Activated B cell treated with CpG ODN at 0.5 μM for 24 hours (primary cell): ENCODE measurements at places on chromosomes 6 and 20. TPM values are rescaled to one million over a fixed set of nuclear protein-coding genes. Genes with fewer than 3 reads are reported as not detected.

Gene ETV7
- total RNA-seq: 0.24 and 0.51 TPM in 2 replicates

- DNase-seq: no peak
Measured at GRCh38 chr6:16706911-16707783, 54.1 kb downstream of the ATXN1 start.

DNA sequence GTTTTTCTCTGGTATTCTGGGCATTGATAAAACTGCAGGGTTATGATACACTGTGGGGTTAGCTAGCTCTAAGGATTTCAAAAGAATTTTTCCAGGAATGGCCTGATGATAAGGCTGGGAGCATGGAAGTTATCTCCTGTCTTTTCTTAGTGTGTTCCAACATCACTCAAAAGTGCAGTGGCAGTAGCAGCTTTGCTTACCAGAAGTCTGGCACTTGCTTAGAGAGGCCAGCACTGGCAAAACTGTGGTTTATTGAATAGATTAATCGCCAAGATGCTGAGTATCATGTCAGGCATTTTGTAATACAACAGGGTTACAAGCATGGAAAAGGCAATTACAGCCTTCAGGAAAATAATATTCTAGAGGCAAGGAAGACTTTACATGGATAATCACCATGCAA, 719.5 kb upstream of the GJE1 start:
- DNase-seq: no peak

Gene LRFN2
- total RNA-seq: not detected in 2 replicates

DNA sequence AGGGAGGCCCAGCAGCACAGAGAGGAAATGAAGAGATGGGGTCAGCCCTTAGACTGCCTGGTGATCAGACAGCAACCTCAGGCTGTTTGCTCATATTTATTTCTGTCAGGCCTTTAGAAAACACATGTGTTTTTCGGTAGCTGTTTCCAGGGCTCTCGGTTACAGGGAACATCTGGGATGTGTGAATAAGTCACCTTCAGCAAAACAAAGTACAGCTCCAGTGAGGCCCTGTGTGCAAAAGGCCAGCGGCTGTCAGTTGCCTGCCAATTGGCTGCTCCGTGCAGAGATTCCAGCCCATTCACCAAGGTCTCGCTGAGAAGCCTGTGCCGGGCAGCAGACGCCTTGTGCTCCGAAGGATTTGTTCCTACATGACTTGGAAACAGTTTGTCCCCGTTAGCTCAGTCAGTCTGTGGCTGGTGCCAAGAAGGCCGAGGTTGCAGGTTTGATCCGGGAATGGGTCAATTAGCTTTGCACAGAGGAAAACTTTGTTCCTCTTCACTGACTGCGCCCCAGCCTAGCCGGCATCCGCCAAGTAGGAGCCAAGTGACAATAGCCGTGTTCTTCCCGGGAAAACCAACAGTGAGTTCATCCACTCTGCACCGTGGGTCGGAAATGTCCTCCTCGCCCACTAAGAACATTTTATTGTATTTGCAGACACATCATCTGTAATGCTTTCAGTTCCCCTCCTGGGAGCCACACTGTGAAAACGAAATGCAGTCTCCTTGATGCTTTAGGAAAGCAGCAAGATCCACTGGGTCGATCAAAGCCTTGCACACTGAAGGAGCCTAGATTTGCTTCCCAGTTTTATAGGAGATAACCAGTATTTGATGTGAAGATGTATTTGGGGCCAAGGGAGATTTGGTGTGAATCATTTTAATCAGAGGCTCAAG, 315.4 kb upstream of the CDYL start:
- DNase-seq: no peak

DNA sequence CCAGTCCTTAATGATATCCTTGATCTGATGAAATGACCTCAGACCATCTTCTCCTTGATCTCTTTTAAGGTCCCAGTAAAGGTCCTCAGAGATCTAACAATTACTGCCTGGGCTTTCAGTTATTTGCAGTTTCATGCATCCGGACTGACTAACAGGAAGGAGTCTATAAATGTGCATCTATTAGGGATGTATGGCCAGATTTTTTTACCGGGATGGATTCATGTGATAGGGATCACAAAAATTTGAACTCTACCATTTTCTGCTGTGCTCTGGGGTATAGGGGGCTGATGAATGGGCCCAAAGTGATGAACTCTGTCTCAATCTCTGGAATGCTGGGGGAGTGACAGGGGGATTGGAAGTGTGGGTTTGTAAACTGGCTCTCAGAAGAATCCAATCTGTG, 36.2 kb upstream of the SCUBE3 start:
- no peak for DNase-seq

Gene PLN
- total RNA-seq: not detected in 2 replicates

DNA sequence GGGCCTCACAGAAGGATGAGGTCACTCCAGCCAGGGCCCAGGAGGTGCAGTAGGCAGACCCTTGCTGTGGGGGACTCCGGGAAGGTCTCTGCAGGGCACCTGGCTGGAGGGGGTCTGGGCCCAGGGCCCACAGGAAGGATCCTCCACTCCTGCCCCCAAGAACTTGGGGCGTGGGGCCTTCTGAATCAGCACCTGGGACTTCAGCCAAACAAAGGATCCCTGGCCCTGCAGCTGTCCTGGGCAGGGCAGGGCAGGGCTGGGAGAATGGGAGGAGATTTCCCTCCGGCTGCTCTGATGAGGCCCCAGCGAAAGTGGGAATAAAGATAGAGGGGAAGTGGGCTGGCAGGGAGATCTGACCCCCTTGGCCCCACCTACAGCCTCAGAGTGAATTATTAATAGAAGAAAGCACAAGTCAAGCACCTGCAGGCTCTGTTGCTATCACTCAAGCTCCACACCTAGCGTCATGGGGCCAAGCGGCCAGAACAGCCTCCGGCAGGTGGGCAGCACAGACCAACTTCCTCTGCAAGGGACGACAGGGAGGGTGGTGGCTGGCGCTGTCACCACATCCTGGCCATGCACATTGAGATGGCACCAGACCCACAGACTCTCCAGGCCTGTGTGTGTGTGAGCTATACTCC, 61.6 kb upstream of the MRPS10 start:
- no peak for DNase-seq

DNA sequence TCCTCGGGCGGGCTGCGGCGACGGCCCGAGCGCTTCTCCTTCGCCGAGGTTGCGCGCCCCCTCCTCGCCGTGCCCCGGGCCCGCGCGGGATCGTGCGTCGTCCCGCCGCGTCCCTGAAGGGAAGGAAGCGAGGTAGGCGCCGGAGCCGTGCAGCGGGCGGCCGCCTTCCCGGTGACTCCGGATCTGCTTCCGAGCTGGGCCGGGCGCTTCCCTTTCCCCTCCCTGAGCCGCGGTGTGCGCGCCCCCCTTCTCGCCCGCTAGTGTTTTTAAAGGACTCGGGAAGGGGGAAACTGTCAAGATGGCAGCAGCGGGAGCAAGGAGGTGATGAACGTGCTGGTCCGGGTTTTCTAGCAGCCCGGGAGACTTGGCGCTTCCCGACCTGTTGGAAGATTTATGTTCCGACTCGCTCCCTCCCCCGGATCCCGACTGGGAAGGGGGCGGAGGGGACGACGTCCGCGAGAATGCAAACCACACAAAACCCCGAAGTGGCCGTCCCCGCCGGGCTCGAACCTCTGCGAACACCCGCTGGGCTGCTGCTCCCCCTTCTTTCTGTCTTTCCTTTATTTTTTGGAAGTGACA, 744 bp upstream of the FOXO3 start:
- DNase-seq: no peak

DNA sequence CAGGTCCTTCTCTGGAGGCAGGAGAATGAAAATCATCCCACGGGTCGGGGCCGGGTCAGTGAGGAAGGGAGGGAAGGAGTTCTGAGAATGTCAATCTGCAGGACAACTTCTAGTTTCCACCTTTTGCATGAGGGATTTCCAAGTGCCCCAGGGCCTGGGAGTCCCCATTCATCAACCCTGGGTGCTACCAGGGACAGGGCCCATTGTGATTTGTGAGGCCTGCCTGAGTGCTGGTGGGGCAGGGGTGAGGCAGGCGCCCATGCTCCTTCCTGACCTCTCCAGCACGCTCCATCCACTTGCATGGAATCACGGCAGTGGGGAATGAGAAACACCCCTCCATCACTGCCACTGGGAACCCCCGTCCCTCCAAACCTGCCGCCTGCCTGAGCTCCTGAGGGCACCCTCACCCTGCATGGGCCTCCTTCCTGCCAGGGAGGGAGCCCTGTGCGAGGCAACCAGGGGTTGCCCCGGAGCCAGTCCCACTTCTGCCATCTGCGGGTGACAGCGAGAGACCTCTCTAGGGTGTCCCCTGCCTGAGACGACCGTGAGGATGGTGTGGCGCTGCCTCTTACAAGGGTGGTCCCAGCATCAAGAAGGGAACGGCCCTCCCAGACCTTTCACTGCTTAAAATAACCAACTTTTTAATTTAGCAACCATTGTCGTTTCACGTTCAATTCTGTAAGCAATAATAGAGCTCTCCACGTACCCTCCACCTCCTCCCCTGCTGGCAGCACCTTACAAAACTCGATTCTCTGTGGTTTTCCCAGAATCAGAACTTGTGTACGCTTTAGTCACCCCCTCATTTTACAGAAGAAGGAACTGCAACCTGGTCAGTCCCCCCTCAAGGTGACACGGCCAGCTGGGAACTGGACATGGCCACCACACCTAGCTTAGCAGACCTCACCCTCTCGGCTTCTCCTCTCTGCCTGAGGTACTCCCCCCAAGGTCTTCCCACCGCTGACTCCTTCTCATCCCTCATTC, 28.6 kb downstream of the PMEPA1 start:
- DNase-seq: peak; percentile 59

- no peak for DNase-seq
Measured at GRCh38 chr20:62910217-62910766, 16.0 kb downstream of the DIDO1 start.

Gene FAM209B
- 1.4 and 1.5 TPM in 2 replicates for total RNA-seq

DNA sequence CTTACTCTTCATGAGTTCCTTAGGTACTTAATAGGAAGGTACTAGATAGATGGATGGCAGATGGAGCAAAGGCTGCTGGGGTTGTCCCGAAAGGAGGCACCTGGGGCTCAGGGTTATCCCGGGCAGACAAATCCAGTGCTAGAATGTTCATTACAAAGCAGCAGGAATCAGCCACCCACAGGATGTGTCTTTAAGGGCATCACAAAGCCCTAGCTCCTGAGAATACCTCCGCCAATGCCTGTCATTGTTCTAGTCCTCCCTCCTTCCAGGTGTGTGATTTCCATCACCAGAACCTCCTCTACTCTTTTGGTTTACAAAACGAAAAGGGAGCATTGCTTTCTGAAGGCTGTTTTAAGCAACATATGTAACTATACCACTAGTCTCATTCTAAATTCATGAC, 138.1 kb downstream of the KIF6 start:
- no peak for DNase-seq

- no peak for DNase-seq
Measured at GRCh38 chr20:49534255-49534712, 33.7 kb downstream of the PTGIS start.

DNA sequence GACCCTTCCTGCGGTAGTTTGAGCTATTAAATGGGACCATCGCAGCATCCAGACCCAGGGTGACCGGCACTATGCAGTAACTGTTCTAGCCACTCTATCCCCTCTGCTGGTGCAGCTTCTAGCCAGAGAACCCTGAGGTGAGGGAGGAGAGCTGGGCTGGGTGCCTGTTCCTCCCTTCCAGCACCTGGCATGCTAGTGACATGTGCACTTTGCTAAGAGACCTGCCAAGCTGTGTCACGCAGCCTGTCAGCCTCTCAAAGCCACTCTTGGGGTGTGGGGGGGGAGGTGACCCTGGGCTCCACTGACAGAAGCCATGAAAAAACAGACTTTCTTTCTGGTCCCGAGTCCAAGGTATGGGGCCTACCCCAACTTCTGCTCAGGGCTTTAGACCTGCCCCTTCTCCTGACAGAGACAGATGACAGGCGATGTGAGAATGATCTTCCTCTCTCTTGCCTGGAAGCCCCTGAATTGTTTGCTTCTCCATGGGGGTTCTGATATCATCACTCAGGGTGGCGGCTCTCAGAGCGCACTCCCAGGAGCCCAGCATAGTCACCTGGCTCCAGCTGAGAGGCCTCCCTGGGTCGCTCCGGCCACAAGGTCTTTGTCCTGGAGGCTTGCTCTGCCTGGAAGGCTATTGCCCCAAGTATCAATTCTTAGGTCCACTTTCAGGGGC, 47.2 kb upstream of the MLN start:
- DNase-seq: no peak

- DNase-seq: no peak
Measured at GRCh38 chr20:44851545-44851944, 34.0 kb upstream of the YWHAB start.

GRCh38 chr6:91813641-91814040, 1226.8 kb upstream of the MAP3K7 start:
- DNase-seq: no peak

DNA sequence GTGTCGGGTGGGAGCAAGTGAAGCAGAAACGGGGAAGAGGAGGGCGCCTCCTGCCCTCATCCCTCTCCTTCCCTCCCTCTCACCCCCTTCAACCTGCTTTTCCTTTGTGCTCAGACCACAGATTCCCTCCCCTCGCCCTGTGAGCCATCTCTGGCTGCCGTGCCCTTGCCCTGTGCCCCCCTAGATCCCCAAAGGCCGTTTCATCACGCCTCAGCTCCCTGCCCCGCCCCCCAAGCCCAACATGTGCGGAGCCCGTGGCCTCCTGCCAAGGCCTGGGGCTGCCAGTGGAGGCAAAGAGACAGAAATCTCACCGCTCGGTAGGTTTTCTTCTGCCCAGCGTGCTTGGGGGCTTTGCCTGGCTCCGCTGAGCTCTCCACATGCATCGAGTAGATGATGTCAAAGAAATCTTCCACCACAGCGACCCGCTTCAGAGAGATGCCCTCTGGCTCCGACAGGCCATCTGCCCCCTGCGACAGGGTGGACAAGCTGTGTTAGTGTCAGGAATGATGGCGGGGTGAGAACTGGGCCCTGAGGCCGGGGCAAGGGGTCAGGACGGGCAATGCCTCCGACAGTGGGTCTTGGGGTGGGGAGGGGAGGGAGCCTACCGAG, 57.6 kb downstream of the NOL4L start:
- no peak for DNase-seq

DNA sequence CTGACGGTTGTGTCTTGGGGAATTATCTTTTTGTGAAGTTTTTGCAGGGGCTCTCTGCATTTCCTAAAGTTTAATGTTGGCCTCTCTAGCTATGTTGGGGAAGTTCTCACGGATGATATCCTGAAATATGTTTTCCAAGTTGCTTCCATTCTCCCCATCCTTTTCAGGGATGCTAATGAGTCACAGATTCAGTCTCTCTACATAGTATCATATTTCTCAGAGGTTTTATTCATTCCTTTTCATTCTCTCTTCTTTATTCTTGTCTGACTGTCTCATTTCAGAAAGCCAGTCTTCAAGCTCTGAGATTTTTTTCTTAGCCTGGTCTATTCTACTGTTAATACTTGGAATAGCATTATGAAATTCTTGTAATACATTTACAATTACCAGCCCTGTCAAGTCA, 61.3 kb downstream of the UNC5CL start:
- no peak for DNase-seq

GRCh38 chr20:57198132-57199072, 68.0 kb downstream of the BMP7 start:
- DNase-seq: no peak

- no peak for DNase-seq
Measured at GRCh38 chr20:48324744-48325143, 503.1 kb downstream of the PREX1 start.
